ENCODE measurements at places on chromosomes 7 and 10.

- peak within 1 kb of the TSS; percentile 88 for H3K4me3 ChIP-seq
- peaks cover 11% of the 10 kb centered on the region for H3K4me1 ChIP-seq
- DNase-seq = peak; percentile 73
- no peak within 1 kb of the TSS for H3K27ac ChIP-seq
- peaks cover 38% of the 10 kb centered on the region for H3K27me3 ChIP-seq
- no peaks in the 10 kb centered on the region for H3K36me3 ChIP-seq
Measured at GRCh38 chr7:129144095-129144833, at the start of gene TSPAN33. Gene TSPAN33 (plus strand): TSS chr7:129144707. CDS start chr7:129144981, 274 bp downstream.

GRCh38 chr7:46035166-46035565, 114.1 kb upstream of the IGFBP3 start:
- H3K27ac ChIP-seq = no peak overlapping the region
- no peaks in the 10 kb centered on the region for H3K36me3 ChIP-seq
- no peaks in the 10 kb centered on the region for H3K27me3 ChIP-seq
- no peak for DNase-seq

GRCh38 chr7:127905491-127906330, 125.5 kb downstream of the LRRC4 start:
- peaks cover 22% of the 10 kb centered on the region for H3K36me3 ChIP-seq
- H3K4me1 ChIP-seq = peaks cover 38% of the 10 kb centered on the region
- H3K27me3 ChIP-seq = no peaks in the 10 kb centered on the region
- peak; percentile 20 for DNase-seq

DNA sequence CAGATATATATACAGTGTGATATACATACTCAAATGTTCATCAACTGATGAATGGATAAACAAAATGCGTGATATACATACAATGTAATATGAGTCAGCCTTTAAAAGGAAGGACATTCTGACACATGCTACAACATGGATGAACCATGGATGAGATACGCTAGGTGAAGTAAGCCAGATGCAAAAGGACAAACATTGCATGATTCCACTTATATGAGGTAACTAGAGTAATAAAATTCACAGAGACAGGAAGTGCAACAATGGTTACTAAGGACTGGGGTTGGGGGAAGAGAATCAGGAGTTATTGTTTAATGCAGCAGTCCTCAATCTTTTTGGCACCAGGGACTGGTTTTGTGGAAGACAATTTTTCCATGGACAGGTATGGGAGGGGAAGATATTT, 47.3 kb upstream of the PIK3AP1 start:
- peaks cover 3% of the 10 kb centered on the region for H3K27me3 ChIP-seq
- H3K4me1 ChIP-seq = peaks cover 4% of the 10 kb centered on the region
- no peak for DNase-seq
- no peak overlapping the region for H3K4me3 ChIP-seq
- H3K36me3 ChIP-seq = no peaks in the 10 kb centered on the region

DNA sequence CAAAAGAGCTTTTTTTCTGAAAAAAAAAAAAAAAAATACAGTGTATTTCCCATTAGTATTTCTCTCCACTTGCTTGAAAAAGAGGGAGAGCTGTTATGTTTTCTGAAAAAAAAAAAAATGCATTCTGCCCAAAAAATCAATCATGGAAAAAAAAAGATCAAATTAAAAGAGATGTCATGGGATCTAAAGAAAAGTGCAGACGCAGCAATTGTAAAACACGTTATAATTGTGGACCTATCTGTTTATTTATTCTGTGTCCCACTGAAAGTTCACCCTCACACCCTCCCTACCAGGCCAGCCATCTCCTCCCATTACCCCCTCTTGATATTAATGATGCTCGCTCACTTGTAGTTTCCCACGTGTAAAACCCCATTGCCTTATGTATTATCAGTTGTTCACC, 674.0 kb upstream of the C7orf33 start:
- H3K4me3 ChIP-seq = no peak overlapping the region
- no peaks in the 10 kb centered on the region for H3K36me3 ChIP-seq
- H3K4me1 ChIP-seq = no peaks in the 10 kb centered on the region
- H3K27ac ChIP-seq = no peak overlapping the region
- DNase-seq = no peak
- H3K27me3 ChIP-seq = no peaks in the 10 kb centered on the region

Data from T-helper 2 cell treated with Interferon-gamma antibody and Interleukin-4, amounts not matched to agents 5 μg/mL and 100 μg/mL, for 36 hours (primary cell).